T-cell (primary cell): ENCODE measurements at places on chromosomes 7 and 10.

- DNase-seq, result no peak
These were observed 77.3 kb downstream of the EMX2 start for GRCh38 chr10:117619707-117620405.

GRCh38 chr10:52314822-52315552 is 906 bp downstream of the DKK1 start:
- DNase-seq, result no peak

DNA sequence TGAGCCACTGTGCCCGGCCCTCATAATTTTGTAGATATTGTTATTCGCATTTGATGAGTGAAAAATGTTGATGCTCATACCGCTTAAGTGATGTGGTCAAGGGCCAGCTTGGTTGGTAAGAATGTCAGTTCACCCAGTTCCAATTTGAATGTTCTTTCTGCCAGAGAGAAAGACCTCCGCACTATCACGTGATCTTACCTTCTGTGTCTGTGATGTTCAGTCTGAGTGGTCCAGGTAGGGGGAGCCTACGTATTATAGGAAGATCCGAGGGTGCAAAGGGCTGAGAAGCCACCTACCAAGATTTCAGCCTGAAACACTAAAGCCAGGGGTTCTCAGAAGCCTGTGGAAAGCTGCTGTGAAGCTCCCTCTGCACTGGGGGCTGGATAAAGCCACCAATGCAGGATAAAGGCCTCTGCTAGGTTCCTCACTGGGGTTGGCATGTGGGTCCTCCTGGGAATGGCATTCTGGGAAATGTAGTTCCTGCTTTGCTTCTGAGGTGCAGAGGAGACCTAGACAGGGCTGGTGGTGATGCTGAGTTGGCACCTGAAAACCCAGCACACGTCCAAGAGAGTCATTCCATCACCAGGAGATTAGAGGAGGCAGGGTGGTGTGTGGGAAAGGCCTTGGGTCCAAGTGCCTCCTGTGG is 64.7 kb upstream of the AOAH start:
- DNase-seq, result no peak

DNA sequence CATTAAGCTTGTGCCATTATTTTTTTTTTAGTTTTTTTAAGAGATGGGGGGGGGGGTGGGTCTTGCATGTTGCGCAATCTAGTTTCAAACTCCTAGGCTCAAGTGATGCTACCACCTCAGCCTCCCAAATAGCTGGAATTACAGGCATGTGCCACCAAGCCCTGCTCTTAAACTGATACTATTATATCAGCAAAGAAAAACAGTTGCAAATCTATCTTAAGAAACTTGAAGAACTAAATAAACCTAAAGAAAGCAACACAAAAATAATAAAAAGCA is 47.5 kb downstream of the BRAF start:
- no peak for DNase-seq

- no peak for DNase-seq
These were observed 164.0 kb upstream of the GLI3 start for GRCh38 chr7:42400961-42401360.

- no peak for DNase-seq
These were observed 128.4 kb upstream of the ZNF746 start for GRCh38 chr7:149625947-149626392.

DNA sequence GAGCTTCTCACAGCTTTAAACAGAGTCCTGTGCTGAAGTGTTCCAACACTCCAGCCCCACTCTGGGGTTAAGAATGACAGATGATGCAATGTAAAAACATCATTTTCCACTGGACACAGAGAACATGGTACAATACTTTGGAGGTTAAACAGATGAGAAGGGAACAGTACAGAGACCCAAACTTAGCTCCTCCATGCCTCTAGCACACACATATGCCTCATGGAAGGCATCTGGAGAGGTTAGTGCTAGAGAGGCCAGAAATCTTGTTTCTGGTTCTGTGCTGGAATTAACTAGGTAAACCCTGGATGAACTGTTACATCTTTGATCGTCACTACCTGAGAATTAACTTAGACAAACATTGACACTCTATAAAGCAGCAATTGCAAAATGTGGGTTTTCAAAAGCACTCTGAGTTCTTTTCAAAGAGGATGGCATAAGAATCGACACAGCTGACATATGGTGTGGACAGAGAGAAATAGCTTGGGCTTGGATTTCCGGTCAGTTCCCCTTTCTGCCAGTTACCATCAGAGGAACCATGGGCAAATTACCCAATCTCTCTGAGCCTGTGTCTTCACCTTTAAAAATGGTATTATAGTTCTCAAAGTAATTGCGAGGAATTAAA is 81.9 kb downstream of the KCNMA1 start:
- DNase-seq, result no peak

GRCh38 chr10:23114228-23114850 is 19.0 kb downstream of the MSRB2 start:
- no peak for DNase-seq

GRCh38 chr10:131631619-131632018 is 269.2 kb upstream of the PPP2R2D start:
- DNase-seq, result no peak

- no peak for DNase-seq
These were observed 40.4 kb downstream of the IFIT5 start for GRCh38 chr10:89454561-89455347.

DNA sequence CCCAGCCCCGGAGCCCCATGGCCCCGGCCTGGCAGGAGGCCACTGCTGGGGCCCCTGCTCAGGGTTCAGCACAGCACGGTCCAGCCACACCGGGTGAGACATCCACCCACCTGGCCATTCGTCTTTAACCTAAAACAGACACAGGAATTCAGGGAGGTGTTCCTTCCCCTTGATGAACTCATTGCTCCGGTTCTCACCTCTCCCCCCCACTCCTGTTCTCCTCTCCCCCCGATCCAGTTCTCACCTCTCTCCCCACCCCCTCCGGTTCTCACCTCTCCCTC is 129.8 kb downstream of the DIP2C start:
- DNase-seq, result no peak

DNA sequence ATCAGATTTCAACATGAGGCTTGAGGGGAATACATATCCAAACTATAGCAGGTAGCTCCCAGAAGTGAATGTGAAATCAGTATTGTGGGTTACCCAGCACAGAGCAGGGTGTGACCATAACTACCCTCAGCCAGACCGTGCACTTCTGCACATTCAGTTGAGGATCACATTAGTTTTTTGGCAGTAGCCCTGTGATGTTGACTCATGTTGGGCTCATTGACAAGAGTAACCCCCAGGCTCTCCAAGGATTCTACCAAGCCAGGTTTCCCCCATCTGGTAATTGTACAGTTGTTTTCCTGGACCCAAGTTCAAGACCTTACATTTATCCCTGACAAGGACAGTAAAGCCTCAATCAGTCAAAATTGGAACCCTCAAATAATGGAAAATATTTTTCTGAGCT is 11.7 kb upstream of the CPA4 start:
- no peak for DNase-seq
